ENCODE measurements at places on chromosomes 5 and 9.

- no peak for DNase-seq
Observed at GRCh38 chr9:135712613-135713295, 10.8 kb downstream of the KCNT1 start.

- DNase-seq = no peak
Observed at GRCh38 chr9:72917892-72918509, 34.9 kb downstream of the ALDH1A1 start.

DNA sequence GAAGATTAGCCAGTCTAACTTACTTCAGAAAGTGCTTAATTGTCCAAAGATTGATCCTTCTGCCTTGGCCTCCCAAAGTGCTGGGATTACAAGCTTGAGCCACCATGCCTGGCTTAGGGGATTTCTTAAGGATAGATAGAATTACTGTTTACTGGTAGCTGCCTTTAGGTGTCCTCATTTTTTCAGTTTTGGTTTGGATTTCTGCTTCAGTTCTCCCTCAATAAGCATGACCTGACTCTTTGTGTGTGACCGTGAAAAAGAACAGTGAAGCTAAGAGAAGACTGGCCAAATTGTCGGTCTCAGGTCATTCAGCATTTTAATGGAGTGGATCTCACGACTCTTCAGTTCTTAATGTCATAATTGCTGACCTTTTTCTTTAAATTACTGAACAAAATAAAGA lies 22.9 kb upstream of the CMYA5 start:
- DNase-seq = no peak

GRCh38 chr9:117574099-117574498 lies 130.1 kb upstream of the TLR4 start:
- no peak for DNase-seq
